Stimulated activated CD4-positive, alpha-beta T cell treated with anti-CD3 and anti-CD28 coated beads, Interleukin-1b, Interleukin-23, amount 100 ng/mL, for 1 hour (primary cell): ENCODE measurements at places on chromosomes 3 and 15.

- DNase-seq: no peak
Observed at GRCh38 chr15:58247855-58248842, 110.0 kb downstream of the AQP9 start.

- no peak for DNase-seq
Observed at GRCh38 chr3:37579181-37579580, 282.5 kb upstream of the CTDSPL start.

GRCh38 chr3:20760981-20761380 is 575.0 kb upstream of the SGO1 start:
- no peak for DNase-seq

DNA sequence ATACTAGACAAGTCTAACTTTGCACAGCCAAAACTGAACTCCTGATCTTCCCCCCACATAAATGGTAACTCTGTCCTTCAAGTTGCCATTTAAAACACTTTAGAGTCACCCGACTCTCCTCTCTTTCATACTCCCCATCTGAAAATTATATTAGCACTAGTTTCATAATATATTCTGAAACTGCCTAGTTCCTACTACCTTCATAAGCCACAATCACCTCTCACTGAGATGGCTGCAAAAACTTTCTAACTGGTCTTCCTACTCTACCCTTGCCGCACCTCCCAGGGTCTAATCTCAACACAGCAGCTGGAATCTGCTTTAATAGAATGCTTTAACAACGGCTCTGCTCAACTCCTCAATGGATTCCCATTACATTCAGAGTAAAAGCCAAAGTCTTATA is 55.0 kb downstream of the GLB1 start:
- no peak for DNase-seq

DNA sequence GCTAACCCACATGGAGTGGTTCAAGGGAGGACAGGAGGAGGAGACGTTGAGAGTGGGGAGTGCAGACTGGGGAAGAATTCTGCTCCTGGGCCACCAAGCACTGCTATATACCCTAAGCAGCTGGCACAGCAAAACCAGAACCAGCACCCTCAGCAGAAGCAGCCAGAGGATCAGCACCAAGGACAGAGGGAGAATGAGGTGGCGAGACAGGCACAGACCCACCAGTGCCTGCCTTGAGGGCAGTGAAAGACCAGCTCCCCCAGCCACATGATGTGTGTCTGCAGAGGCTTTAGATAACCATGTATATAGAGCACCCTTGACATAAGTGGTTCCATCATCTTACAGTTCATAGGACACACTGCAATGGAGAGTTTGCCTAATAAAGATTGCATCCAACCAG is 319.0 kb downstream of the GABRB3 start:
- no peak for DNase-seq

DNA sequence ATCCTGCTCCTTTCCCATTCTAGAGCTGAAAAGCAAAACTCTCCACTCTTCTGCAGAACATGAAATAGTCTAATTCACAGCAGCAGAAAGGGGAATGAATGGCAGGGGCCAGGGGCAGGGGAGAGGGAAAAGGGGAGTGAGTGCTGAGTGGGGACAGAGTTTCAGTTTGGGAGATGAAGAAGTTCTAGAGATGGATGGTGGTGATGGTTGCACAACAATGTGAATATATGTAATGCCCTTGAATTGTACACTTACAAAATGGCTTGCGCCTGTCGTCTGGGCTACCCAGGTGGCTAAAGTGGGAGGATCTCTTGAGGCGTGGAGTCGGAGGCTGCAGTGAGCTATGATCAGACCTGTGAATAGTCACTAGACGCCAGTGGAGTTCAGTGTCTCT is 78.5 kb upstream of the MEF2A start:
- DNase-seq: no peak

DNA sequence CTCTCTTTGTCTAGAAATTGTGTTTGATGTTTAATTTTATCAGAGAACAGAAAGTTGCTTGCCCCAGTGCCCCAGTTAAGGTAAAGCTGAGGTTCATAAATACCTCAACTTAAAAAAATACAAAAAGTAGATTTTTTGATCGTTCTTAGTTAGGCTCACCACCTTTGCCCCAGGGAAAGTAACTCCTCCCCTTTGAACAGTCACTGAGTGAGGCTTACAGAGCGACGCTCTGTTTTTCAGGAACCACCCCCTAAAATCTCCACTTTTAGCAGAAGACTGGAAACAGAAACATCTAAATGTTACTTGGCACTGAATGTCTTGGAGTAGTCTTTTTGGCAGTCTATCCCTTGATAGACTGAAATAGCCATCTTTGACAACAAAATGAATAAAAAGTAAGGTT is 24.9 kb downstream of the BLM start:
- no peak for DNase-seq

GRCh38 chr3:112247900-112248299 is 46.1 kb downstream of the SLC9C1 start:
- DNase-seq: no peak

GRCh38 chr3:5054098-5054497 is 68.0 kb upstream of the ARL8B start:
- DNase-seq: no peak

GRCh38 chr3:25430287-25430934 is 2.3 kb downstream of the RARB start:
- DNase-seq: no peak

DNA sequence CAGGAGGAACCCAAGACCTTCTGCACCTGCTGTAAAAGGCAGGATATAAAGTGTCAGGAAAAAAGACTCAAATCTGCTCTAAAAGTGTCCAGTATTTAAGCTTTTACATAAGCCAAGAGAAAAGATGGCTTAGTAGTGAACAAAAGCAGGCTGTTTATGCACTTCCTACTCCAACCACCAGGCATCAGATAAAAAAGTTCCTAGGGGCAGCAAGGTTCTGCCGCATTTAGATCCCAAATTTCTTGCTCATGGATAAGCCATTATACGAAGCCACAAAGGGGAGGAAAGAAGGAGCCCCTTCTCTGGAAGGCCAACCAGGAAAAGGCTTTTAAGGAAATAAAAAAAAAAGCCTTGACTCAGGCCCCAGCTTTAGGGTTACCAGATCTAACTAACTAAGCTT is 10.6 kb upstream of the SLC9C1 start:
- DNase-seq: no peak

DNA sequence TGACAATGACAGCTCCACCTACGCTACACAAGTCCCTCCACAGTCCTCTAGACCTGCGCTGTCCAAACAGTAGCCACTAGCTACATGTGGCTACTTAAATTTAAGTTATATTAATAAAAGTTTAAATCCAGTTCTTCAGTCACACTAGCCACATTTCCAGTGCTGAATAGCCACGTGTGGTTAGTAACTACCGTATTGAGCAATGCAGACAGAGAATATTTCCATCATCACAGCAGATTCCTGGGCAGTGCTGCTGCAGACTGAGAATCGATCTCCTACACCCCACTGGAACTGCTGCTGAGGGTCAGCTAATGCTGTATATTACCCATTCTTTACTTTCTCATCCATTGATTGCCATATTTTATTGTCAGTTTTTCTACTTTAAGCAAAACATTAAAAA is 40.9 kb downstream of the HDC start:
- DNase-seq: no peak

DNA sequence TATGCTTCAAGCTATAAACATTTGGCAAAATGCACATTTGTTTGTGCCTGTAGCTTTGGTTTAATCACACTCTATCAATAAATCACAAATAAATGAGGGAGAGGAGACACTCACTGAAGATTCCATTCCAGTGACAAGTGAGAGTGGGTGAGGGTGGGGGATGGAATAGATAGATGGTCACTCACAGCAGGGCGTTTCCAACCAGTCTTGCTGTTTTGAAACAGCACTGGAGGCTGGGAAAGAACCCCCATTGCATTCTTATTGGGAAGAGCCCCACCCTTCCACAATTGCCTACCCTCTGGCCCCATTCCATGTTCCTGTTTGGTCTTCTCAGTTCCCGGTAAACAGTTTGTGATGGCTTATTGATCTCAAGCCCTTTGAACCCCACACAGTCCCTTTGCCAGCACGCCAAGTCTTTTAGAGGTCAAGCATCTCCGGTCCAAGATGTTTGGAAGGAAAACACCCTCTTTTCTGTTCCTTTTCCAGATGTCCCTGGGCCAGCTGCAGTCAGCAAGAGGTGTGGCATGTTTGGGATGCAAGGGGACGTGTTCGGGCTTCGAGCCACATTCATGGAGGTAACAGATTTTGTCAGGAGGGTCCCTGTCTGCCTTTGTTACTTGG is 30.7 kb downstream of the LMCD1 start:
- no peak for DNase-seq

DNA sequence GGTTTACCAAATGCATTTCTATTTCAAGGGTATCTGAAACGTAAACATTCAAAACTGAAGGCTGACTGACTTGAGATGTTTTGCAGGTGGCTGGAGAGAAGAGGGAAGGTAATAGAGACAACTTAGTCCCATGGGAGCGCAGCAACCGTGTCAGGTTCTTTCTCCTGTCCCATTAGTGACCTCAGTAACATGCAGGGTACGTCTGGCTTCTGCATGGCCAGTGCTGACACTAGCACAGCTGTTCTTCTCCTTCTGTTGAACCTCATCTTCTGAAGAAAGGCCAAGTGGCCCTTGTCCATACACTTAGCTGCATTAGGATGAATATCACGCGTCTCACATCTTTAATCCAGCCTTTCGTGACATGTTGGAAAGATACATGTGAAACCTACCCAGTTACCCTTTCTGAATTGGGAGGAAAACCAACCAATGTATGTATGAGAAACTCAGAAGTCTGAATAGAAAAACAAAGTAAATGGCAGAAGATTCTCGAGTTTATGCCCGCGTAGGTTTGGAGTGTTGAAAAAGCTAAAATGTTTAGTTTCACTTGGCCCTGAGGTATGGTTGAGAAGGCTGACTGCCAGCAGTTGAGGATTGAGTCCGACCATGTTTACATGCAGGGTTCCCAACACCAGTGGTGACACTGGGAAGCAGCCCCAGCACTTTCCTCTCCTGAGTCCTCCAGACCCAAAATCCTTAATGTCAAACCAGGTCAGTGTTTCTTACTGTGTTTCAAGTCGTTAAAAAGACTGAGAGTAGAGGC is 10.3 kb downstream of the NCBP2 start:
- no peak for DNase-seq

GRCh38 chr3:125498630-125499029 is 21.4 kb downstream of the SNX4 start:
- no peak for DNase-seq

DNA sequence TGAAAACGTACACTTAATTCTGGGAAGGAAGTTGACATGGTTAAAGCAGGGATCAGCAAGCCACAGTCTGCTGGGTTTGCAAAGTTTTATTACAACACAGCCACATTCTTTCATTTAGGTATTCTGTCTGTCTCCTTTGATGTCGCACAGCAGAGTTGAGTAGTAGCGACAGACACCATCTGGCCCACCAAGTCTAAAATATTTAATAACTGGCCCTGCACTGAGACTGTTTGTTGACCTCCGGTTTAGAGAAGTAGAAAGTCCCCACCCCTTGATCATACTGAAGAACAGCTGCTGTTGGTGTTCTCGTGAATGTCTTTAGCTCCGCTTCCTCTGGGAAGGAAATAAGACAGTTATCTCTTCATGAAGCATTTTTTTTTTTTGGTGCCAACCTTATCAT is 66.2 kb downstream of the MCTP2 start:
- DNase-seq: no peak

DNA sequence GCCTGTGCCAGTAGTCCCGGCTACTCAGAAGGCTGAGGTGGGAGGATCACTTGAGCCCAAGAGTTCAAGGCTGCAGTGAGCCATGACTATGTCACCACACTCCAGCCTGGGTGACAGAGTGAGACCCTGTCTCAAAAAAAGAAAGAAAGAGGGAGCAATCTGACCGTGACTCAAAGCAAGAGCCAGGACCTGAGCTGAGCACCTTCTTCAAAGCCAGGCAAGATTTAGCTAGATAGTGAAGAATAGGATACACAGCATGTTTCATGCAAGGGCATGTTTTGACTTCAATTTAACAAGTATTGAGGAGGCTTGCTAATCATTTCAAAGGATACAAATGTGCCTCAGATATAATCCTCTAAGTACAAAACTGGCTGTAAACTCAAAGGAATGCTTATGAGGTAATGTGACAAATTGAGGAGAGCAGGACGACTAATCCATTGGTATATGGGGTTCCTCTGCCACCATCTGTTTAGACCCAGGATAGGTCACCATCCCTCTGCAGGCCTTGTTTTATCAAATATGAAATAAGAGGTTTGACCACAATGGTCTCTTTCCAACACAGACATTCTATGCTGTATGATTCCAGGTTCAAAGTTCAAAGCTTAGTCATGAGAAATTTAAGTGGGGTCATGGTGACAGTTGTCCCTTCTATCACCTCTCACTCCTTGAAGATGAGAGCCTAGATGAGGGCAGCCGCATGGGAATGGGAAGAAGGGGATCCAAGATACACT is 33.2 kb downstream of the RAB27A start:
- no peak for DNase-seq

DNA sequence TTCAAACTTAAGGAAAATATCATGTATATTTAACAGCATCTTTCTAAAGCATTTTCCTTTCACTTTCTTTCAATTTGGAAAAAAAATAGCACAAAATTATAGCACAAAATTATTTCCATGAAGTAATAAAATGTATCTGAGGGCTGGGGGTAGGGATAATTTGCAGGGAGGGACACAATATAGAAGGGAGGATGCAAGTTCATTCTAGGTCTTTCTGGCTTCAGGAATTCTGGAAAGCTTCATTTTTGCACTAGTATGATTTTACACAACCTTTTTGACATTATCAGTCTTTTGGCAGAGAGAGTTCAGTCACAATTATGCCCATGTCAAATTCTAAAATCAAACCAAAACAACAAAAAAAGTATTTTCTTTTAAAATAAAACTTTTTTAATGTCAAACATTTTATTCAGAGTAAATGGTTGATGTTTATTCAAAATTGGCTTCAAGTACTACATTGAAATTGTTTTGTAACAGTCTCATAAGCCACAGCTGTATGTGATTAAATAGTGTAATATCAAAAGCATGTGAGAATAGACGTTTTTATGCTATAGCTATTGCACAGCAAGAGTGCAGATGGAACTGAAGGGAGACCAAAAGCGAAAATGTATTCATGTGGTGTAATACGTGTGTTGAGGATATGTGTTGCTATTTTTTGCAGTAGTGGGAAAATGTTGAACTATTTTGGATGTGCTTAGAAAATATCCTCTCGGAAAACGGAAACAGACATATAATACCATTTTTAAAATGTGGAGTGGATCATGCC is 5.8 kb downstream of the RBMS3 start:
- DNase-seq: no peak

- no peak for DNase-seq
Observed at GRCh38 chr3:192570315-192570714, 157.0 kb downstream of the FGF12 start.

DNA sequence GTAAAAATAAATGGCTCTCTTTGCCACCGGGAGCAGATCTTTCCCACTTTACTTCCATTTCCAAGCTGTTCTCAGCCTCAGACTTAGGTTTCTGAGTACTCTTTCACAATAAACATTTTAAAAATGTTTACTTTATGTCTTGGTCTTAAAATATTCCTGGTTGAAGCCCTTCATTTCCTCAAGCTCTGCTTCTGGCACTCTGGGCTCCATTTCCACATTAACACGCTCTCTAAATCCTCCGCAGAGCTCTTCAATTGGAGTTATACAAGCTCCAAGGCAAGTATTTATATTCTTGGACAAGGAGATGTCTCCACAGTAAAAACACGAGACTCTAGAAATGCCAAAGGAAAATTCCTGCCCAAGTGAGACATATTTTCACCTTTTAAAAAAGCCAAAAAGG is 169.3 kb downstream of the GREM1 start:
- no peak for DNase-seq
